ENCODE measurements at places on chromosomes 13 and 19.

DNA sequence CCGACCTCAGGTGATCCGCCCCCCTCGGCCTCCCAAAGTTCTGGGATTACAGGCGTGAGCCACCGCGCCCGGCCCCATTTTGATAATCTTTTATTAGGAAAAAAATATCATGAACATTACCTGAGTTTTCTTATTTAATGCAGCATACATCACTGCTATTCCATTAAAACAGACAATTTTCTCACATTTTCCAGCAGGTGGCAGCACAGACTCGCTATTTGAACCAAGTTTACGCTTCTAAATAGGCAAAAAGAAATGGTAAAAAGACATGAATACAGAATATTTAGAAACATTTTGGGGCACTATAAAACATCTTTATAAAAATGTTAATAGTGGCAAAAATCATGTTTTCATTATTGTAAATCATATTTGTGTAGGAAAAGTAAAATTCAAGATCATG is 903.1 kb downstream of the SLITRK6 start:
- peak; percentile 2 for DNase-seq

GRCh38 chr13:106589716-106590115 is 21.8 kb upstream of the ARGLU1 start:
- no peak for DNase-seq

- DNase-seq, result no peak
These were observed 16.0 kb upstream of the EMC10 start for GRCh38 chr19:50460161-50460765.

DNA sequence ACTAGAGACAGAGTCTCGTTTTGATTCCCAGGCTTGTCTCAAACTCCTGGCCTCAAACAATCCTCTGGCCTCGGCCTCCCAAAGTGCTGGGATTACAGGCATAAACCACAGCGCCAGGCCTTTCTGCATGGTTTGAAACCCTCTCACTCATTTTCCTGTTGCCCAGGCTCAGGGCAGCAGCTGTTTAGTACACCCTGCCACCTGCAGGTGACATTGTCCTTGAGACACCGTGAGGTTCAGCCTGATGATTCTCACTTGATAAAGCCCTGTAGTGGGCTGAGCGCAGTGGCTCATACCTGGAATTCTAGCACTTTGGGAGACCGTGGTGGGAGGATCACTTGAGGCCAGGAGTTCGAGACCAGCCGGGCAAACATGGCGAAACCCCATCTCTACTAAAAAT is 12.5 kb downstream of the IL12RB1 start:
- DNase-seq, result no peak

- no peak for DNase-seq
These were observed 37.8 kb downstream of the EPS15L1 start for GRCh38 chr19:16433986-16434385.

- no peak for DNase-seq
These were observed 150.7 kb upstream of the WASF3 start for GRCh38 chr13:26406791-26407190.

GRCh38 chr13:108561149-108561548 is 68.3 kb upstream of the MYO16 start:
- no peak for DNase-seq

DNA sequence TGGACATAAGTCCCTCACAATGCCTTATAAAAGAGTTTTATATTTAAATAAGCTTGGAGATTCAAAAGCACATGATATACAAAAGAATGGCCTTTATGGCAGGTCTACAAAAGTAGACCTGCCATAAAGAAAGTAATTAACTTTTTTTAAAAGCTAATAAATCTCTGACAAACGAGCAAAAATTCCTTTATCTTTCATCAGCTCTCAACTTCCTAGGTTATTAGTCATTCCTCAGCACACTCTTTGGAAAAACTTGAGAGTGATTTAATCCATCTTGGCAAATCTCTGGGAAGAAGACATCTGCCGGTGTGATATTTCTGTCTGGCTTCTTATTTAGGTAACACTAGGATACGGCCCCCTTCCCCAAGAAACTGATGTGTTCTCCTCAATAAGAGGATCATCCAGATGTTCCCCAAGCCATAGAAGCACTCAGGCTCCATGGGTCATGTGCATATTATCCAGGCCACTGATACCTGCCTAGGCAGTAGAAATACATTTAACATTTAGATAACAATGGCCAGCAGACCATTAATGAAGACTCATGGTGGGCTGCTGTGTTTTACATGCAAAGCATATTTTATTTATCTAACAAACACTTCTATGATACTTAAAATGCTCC is 372.7 kb downstream of the LIG4 start:
- no peak for DNase-seq

DNA sequence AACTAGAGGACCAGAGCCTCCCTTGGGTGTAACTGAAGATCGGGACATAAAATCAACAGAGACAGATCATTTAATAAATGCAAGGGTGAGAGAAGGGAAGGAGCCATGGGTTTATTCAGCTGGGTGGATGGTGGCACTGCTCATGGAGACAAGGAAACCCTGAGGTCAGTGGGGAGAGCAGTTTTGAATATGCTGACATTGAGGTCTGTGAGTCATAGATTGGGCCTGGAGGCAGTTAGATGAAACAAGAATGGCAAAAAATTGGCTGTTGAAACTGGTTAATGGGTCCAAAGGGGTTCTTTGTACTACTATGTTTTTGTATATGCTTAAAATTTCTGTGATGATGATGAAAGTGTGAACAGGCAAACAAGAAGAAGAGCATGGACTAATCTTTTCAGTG is 5.1 kb upstream of the GTF3A start:
- no peak for DNase-seq

DNA sequence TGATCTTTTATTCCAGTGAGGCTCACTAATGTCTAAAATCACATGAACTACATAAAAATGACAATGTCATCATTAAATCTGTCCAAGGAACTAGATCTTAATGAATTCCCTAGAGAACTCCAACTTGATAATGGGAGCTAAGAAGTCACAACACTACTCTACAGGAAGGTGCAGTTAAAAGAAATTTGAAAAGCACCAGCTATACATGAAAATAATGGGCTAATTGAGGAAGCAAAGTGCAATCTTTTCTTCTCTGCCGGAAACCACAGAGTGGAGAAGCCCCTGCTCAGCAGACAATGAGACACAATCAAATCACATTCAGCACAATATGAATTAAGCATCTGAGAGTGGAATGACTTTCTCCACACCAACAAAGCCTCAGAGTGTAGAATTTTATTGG is 261.7 kb downstream of the LHFPL6 start:
- DNase-seq, result no peak

- DNase-seq, result no peak
These were observed 3.8 kb downstream of the ZIC2 start for GRCh38 chr13:99985241-99985874.
